ENCODE measurements at places on chromosomes 7 and 10. TPM values are rescaled to one million over a fixed set of nuclear protein-coding genes. Genes with fewer than 3 reads are reported as not detected.

GRCh38 chr10:51079331-51079730, 5.0 kb downstream of the PRKG1 start:
- DNase-seq: no peak

DNA sequence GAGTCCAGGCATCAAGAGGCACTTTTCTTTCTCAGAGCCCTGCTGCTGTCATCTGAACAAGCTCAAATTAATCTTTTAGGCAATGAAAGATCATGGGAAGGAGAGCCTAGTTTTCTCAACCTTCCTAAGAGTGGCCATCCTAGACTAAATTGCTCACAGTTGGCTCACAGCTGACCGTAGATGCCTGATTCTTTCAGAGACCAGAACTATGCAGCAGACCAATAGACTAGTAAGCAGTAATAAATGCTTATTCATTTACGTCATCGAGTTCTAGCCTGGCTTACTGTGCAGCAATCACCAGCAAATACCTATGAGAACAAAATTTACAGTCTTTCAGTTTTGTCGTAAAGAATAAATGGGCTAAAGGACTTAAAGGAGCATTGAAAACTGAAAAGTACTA, 602.9 kb upstream of the GHITM start:
- DNase-seq: no peak

- no peak for DNase-seq
Observed at GRCh38 chr10:86362586-86363183, 3.9 kb downstream of the GRID1 start.

DNA sequence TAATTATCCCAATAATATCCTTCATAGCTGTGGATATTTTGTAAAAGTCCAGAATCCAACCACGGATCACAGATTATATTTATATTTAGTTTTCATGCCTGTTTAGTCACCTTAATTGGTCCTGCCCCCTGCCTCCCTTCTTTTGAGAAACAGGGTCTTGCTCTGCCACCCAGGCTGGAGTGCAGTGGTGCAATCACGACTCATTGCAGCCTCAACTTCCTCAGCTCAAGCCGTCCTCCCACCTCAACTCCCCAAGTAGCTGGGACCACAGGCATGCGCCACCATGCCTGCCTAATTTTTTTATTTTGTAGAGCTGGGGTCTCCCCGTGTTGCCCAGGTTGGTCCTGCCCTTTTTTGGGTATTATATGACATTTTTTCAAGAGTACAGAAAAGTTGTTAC, 129.4 kb downstream of the KAT6B start:
- no peak for DNase-seq

DNA sequence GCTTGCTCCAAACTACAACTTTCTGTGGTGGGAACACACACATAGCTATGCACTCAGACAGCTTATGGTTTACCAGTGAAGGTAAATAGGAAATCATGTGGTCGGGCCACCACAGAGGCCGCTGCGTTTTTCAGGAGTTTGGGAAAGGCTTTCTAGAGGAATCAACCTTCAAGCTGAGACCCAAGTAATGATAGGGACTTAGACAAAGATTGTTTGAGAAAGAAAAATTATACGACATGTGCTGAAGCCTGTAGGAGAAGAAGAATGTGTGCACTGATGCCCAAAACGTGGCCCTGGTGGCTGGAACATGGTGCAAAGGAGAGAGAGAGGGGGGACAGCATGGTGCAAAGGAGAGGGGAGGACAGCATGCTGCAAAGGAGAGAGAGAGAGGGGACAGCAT, 61.2 kb upstream of the VIPR2 start:
- DNase-seq: no peak

DNA sequence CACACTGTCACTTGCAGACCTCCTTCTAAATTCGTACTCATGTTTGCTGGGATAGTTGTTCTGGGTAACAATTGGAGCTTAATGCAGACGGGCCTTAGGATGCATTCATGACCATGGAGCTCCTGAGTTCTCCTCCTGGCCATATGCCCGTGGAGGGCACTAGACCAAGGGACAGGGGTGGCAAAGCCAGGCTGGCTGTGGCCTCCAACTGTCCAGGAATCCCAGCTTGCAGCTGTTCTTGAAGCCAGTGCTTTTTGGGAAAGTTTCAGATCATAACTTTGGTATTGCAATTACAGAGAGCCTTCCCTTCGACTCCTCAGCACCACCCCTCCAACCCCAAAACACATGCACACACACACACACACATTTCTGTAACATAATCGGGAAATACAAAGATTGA, 30.6 kb downstream of the ANTXRL start:
- no peak for DNase-seq

DNA sequence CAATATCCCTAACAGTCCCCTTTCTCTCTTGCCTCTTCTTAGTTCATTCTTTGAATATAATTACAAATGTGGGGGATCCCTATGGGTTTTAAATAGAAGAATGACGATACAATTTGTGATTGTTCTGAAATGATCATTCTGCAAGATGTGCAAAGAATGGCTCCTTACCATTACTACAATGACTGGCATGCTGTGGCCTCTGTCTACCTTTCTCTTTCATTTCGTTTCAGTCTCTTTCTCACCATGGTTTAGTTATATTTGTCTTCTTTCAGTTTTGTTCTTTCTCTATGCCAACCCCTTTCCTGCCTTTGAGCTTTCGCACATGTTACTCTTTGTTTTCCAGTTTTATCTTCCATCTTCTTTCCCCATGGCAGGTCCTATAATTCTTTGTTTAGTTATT, 176.5 kb downstream of the SUGCT start:
- no peak for DNase-seq

DNA sequence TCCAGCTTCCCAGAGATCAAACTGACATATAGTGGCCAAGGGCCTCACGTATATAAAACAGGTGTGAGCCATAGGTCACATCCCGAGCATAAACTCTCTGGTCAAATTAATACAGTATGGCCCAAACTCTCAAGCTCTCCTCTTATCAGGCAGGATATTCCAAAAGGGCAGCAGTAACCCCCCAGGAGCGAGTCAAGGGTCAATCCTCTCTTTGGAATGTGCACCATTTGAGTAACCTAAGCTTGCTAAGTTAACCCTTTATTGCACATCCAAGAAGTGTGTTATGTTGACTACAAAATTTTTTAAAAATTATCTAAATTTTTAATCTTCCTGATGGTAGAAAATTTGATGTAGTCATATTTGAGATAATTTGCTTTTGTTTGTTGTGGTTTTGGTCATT, 4.5 kb upstream of the TRIM24 start:
- DNase-seq: peak; percentile 52

- DNase-seq: no peak
Observed at GRCh38 chr7:38199154-38199553, 21.1 kb downstream of the STARD3NL start.

DNA sequence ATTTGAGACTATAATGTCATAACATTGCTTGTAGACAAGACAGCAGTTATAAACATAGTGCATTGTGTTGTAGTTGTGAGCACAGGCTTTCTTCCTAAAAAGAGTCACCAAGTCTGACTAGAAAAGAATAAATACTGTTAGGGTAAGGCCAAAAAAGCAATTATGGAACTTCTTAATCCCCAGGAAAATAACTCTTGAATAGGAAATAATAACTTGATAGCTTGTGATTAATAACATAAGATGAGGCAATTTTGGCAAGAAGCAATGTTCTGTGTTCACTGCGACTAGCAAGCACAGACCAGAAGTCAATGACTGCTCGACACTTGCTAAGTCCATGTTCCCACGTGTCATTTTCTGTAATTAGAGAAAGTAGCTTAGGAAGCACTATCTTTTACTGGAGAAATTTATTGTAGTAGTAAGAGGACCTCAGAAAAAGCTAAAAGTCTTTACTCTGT, 97.1 kb downstream of the AGMO start:
- DNase-seq: no peak

DNA sequence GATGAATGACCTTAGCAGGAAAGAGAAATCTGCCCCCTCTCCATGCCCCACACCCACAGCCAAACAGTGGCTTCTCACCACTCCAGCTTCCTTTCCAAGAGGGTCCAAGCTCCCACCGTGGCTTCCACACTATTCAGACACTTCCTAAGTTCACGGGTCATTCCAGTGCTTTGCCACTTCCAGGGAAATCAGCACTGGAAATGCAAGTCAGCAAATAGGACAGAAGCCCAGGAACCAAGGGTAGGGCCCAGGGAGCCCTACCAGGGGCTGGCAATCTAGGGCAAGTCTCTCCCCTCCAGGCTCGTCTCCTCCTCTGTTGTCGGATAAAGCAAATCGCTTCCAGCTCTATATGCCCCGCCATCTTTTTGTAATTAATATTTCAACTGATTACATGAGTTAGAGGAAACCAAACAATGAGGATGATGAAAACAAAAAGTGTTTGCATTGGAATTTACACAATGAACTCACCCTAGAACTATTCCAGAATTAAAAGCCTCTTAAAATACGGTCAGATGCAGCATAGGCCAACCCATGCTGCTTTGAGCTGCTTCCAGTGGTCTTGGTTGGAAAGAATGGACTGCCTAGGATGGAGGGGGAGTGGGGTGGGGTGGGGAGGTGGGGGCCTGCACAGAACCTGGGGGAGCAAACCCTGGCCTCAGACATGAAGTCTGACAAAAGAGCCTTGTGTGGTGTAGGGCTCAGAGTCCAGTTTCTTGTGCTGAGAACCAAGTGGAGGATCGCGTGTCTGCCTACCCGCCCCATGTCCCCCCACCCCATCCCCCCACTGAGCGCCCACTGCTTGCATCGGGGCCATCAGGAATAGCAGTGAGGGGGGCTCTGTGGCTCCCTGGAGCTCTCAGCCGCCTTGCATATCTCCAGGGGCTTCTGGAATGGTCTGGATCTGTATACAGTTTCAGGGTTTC, 74.6 kb upstream of the CPXM2 start:
- DNase-seq: peak; percentile 23

DNA sequence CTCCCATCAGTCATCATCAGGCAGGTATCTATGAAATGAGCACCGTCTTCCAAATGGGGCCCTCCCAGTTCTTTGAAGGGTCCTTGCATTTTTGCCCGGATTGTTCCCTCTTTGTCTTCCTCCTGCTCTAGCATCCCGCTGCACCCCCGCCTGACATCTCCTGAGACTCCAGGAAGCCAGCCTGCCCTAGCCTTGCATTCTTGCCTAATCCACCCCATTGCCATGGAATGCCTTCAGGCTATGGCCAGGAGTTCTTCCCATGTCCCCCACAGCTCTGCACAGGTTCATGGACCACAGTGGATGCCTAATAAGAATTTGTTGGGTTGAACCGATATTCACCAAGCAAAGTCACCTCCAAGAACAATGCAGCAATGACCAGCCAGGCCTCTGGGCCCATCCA, 62.1 kb downstream of the ZMIZ1 start:
- no peak for DNase-seq

DNA sequence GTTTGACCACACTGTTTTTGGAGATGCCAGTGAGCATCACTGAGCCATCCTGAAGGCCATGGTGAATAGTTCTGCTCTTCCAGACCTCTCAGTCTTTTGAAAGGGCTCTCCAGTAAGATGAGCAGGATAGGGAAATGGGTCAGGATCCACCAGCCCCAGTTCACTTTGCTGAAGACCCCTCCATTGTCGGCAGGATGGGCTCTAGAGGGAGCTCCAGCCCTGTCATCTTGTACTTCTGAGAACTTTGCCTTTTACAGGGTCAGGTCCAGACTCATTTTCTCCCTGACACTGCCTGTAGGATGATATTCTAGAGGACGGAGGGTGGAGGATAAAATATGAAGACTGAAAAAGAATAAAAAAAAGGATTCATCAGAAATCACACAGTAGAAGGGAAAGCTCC, 13.1 kb downstream of the LHFPL3 start:
- peak; percentile 25 for DNase-seq

DNA sequence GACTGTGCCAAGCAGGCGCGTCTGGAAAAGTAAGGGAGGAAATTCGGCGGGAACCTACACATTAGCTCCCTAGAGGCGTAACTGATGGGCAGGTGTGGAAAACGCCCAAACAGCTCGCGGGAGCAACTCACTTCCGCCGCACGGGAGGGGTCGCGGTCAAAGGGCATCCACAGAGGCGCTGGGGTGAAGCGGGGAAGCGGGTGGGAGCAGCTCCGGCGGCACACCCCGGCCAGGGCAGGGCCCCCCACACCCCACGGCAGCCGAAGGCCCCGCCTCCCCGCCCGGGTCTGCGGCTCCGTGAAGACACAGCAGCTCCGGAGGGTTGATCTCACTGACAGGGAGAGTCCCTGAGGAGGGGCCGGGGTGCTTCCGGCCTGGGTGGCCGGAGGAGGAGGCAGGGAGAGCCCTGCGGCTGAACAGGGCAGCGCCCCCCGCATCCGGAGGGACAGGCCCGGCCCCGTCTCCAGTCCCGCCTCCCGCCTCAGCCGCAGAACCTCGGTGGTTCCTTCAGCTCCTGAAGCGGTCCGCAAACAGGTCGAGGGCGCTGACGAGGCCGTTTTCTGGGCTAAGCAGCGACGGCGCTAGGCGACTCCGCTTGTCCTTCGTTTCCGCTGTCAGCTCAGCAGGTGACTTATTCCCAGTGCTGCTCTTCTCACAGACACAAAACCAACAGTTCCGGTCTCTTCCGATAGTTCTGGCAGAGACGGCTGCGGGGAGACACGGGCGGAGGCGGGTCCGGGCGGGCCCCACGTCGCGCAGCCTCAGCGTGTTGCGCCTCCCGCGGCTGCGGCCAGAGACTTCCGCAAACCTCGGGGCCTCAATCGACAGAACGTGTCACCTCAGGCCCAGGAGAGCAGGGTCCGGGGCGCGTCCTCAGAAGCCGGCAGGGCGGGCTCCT, 276.1 kb downstream of the DNAJB6 start:
- no peak for DNase-seq

- no peak for DNase-seq
Observed at GRCh38 chr7:16524332-16524731, 2.3 kb upstream of the LRRC72 start.

Gene GDF2
- not detected for polyA plus RNA-seq

Gene CLRN3
- polyA plus RNA-seq: not detected

Gene PNLIPRP1
- not detected for polyA plus RNA-seq

Gene PDE6C
- polyA plus RNA-seq: not detected

Gene ELMO1
- polyA plus RNA-seq: 0.17 TPM

Gene GPER1
- polyA plus RNA-seq: 12.7 TPM

Gene PODXL
- 0.54 TPM for polyA plus RNA-seq

Gene RET
- polyA plus RNA-seq: not detected

Gene SPDYE2
- polyA plus RNA-seq: not detected

Data from HepG2 (cell line).